ENCODE measurements at places on chromosomes 5 and 9.

DNA sequence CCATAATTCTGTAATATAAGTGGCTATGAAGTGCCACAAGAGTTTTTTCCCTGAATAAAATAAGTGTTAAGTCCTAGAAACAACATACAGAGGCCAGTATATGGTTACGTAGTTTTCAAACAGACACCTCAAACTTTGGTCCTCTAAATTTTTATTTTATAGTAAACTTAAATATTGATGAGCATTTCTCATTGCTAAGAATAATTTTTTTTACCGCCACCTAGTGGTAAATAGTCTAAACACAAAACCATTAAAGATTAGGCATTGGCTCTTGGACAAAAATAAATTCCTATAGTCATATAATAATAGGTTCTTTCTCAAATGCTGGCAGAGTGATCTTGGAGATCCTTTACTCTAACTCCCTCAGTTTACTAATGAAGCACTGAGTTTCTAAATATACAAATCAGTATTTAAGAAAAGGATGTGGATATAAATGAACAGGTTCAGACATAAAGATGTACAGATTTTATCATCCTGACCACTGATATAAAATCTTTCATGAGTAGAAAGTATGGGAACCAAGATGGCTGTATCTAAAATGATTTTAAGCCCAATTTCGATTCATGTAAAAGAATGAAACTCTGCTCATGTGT lies 136.2 kb downstream of the FANCC start:
- DNase-seq: no peak

GRCh38 chr5:103259705-103260355 lies 1.3 kb downstream of the MACIR start:
- peak; percentile 50 for DNase-seq

DNA sequence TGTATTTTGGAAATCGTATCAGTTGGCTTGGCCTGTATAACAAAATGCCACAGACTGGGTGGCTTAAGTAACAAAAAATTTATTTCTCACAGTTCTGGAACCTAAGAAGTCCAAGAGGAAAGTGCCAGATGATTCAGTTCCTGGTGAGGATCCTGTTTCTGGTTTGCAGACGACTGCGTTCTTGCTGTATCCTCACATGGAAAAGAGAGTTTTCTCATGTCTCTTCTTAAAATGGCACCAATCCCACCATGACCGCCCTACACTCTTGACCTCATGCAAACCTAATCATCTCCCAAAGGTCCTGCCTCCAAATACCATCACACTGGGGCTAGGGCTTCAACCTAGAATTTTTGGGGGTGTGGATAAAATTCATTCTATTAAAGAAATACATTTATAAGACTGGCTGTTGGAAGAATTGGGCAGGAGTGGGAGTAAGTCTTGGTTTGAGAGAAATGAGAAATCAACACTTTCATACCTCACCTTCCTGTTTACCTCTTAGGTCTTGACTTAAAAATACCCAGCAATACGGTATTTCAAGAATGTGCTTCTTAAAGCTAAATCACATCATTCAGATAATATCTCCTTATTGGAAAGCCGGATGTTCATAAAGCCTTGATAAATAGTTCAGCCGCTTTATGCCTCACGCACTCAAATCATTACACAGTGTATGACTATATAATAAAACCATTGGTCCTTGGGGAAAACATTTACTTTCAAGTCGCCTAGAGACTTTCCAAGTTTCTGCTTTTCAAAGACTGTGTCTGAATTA lies 28.7 kb downstream of the PTTG1 start:
- no peak for DNase-seq

GRCh38 chr5:5813441-5813840 lies 391.0 kb downstream of the ICE1 start:
- no peak for DNase-seq

- no peak for DNase-seq
Observed at GRCh38 chr5:135593141-135593540, 14.3 kb upstream of the CXCL14 start.

Measured in HAP-1 (cell line).